Adrenal gland (tissue), 19 donors: ENCODE measurements at places on chromosomes 16 and 17.

DNA sequence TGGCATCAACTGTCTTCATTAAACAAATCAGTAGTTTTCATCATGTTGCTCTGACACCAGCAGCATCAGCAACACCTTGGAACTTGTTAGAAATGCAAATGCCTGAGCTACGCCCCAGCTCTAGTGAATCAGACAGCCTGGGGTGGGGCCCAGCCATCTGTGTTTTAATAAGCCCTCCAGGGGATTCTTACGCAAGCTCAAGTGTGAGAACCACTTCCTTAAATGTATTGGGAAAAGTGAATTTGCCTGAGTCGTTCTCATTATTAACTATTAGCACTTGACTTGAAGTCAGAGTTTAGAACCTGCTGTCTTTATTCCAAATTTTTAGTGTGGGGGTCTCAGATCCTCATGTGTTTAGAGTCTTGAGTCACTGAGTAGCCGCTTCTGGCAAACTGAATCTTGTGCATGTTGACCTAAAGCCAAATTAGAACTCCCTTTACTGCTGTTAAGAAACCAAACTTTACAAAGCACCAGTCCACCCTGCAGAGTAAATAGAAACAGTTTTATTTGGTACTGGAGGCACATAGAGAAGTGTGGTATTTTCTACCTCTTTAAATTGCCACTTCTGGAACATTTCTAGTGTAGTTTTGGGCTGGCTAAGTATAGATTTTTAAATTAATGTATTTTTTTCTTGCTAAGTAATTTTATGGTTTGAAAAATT lies 137.4 kb upstream of the COX10 start:
- peak; percentile 10 for DNase-seq

DNA sequence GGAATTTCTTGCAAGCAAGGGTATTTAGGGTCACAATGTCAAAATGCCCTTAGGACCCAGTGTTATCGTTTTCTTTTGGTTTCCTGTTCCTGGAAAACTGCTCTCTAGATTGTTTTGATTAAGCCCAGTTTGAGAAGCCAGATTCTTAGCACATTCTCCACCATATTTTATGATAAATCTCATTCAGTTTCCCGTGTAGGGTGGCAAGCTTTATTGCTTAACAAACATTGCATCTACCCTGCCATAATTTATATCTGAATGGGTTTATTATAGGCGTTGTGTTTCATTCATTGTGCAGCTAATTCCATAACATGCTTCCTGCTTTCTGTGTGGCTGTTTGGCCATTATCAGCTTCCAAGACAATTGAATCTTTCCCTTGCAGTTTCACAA lies 389.1 kb upstream of the DYNLRB2 start:
- DNase-seq = no peak

DNA sequence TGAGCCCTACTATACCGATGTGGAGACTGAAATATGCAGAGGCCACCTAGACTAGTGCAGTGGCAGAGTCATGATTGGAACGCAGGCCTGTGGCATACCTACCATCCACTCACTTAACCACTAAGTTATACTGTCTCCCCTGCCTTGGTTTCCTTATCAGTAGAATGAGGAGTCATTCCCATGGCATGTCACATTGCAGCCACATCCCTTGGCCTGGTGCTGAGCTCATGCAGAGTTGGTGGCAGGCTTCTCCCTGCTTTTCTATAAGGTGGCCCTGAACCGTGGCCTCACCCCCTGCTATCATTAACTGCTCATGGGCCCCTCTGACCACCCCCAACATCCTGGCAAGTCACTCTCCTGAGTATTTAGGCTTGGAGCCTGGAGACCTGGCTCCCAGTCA lies 212.5 kb downstream of the KATNIP start:
- no peak for DNase-seq

DNA sequence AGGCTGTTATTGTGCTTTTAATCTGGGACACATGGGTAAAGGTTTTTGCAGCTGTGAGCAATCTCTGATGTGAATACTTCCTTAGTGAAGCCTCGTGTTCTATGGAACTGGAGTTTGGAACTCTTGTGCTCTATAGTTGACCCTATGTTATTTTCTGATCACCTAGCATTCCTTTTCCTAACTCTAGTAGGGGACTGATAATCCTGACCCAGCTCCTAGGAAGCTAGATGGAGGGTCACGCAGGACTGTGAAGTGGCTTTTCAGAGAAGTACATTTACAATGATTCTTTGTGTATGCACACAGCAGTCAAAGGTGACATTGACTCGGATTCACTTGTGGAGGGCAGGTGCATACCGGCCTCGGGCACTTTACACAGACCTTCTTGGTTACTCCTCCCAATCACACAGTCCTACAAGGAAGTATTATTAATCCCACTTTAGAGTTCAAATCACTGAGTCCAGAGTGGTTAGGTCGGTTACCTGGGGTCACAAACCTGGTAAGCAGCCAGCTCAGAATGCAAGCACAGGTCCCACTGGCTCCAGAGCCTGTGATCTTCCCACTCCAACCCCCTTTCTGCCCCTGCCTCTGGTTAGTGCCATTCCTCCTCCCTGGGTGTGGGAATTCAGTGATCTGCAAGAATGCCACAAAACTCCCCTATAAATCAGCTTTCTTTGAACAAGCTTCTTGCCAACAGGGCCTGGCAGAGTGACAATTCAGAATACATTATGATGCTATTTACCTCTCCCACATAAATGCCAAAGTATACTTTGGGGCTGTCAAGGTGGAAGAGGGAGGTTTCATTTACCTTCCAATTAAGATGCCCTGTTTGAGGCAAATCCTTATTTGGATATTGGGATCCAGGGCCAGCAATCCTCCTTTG lies 7.1 kb downstream of the CHD9NB start:
- DNase-seq = no peak

GRCh38 chr17:76701471-76701967 lies 9.2 kb downstream of the MXRA7 start:
- peak; percentile 44 for DNase-seq

DNA sequence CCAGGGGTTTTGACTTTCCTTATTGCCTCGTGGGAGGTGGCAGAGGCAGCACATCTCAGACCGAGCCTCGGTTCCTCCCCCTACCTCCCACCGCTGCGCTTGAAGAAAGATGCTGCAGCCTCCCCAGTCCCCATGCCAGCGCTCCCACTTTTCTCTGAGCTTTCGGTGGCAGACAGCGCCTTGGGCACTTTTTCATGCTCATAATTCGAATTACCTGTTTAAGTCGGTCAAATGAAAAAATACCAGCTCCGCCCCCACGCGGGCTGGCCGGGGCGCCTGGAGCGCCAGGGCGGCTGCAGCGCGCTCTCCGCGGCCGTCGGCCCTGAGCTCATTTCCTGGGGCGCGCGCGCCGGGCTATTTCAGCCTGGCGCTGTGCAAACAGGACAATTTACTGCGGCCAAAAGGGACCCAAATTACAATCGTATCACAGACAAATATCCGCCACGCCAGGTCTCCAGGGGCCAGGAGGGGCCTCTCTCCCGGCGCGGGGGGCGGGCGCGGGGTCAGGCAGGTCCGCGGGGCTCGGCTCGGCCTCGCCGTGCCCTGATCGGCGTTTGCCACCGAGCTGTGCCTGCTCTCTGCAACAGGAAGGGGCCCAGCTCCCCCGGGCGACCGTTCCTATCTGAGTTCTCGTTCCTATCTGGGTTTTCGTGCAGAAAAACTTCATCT lies 45.0 kb downstream of the SOST start:
- DNase-seq = no peak
